ENCODE measurements at places on chromosomes 2 and 18. TPM values are rescaled to one million over a fixed set of nuclear protein-coding genes. Genes with fewer than 3 reads are reported as not detected.

The IGFBP2 gene
- polyA plus RNA-seq, result 369 TPM

The HOXD8 gene
- 122 TPM for polyA plus RNA-seq

The LIPG gene
- polyA plus RNA-seq, result 4.8 TPM

The IL36A gene
- polyA plus RNA-seq, result not detected

The SP140 gene
- polyA plus RNA-seq, result 0.52 TPM

The AQP12A gene
- not detected for polyA plus RNA-seq

The LOXL3 gene
- polyA plus RNA-seq, result 2.4 TPM

DNA sequence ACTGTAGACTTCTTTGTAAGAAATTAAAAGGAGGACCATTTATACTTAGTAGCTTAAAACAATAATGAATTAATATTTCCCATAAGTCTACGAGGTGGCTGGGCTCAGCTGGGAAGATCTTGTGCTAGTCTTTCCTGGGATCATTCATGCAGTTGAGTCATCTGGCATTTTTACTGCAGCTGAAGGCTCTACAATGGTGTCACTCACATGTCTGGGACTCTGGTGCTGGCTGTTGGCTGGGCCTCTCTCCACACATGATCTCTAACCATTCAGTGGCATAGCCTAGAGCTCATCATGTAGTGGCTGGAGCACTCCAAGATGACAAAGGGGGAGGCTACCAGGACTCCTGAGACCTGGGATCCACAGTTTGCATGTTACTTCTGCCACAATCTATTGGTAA is 35.5 kb downstream of the CLASP1 start:
- H3K36me3 ChIP-seq, result no peaks in the 10 kb centered on the region
- no peaks in the 10 kb centered on the region for H3K27me3 ChIP-seq
- peaks cover 5% of the 10 kb centered on the region for H3K4me1 ChIP-seq
- H3K4me3 ChIP-seq, result no peak overlapping the region

DNA sequence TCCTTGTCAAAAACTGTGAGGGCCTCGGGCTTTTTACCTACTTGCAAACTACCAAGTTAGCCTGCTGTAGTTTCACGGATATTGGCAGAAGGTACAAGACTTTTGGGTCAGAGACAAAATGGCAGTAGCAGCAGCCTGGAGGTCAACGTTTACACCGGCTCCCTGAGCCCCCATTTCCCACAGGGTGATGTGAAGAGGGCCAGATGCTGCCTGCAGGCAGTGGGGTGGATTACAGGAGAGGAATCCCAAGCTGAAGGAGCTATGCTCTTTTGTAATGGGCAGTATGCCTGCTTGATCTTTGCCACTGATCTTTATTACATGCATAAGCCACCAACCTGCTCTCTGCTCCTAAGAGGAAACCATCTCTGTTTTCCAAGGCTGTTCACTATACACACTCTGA is 29.5 kb upstream of the SP5 start:
- H3K27me3 ChIP-seq, result no peaks in the 10 kb centered on the region
- H3K4me3 ChIP-seq, result no peak overlapping the region
- H3K4me1 ChIP-seq, result no peaks in the 10 kb centered on the region
- H3K36me3 ChIP-seq, result no peaks in the 10 kb centered on the region
- H3K27ac ChIP-seq, result no peak overlapping the region

- no peak for DNase-seq
- peaks cover 2% of the 10 kb centered on the region for H3K36me3 ChIP-seq
- no peak overlapping the region for H3K27ac ChIP-seq
- no peaks in the 10 kb centered on the region for H3K27me3 ChIP-seq
- H3K4me3 ChIP-seq, result no peak overlapping the region
These were observed 235.9 kb downstream of the EIPR1 start for GRCh38 chr2:3141696-3142095.

- no peaks in the 10 kb centered on the region for H3K36me3 ChIP-seq
- no peak overlapping the region for H3K27ac ChIP-seq
- H3K4me3 ChIP-seq, result no peak overlapping the region
- DNase-seq, result no peak
These were observed 89.2 kb upstream of the FAM117B start for GRCh38 chr2:202545523-202545922.

DNA sequence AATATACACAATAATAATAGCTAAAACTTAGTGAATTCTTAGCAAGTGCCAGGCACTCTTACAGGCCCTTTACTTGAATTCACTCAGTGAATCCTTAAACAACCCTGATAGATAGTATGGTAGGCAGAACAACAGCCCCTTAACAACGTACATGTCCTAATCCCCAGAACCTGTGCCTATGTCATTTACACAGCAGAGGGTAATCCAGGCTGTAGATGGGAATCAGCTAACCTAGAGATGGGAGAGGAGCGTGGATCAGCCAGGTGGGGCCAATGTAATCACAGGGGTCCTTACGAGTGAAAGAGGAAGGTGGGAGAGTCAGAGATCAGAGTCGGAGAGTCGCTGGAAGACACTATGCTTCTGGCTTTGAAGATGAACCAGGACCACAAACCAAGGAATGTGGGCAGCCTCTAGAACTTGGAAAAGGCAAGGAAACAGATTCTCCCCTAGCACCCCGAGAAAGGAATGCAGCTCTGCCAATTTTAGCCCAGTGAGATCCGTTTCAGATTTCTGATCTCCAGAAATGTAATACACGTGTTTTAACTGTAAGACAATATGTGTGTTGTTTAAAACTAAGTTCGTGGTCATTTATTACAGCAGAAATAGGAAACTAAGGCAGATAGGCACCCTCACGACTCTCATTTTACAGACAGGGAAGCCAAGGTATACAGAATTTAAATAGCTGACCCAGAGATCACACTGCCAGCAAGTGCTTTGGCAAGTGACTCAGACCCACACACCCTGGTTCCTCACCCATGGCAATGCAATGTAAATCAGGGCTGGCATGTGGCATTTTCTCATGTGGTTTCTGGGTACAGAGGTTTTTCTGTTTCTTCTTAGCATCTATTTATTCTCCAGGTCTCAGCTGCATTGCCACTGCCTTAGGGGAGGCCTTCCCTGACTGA is 68.9 kb downstream of the DOCK10 start:
- DNase-seq, result no peak
- peak overlapping the region; percentile 66 for H3K27ac ChIP-seq
- peaks cover 5% of the 10 kb centered on the region for H3K4me1 ChIP-seq
- H3K4me3 ChIP-seq, result no peak overlapping the region
- no peaks in the 10 kb centered on the region for H3K36me3 ChIP-seq

GRCh38 chr18:23580677-23581367 is 5.5 kb downstream of the NPC1 start:
- H3K4me3 ChIP-seq, result no peak overlapping the region
- no peak for DNase-seq
- no peak overlapping the region for H3K27ac ChIP-seq
- no peaks in the 10 kb centered on the region for H3K4me1 ChIP-seq

- DNase-seq, result peak; percentile 79
- H3K27ac ChIP-seq, result no peak overlapping the region
- no peaks in the 10 kb centered on the region for H3K4me1 ChIP-seq
- no peak overlapping the region for H3K4me3 ChIP-seq
- H3K36me3 ChIP-seq, result no peaks in the 10 kb centered on the region
These were observed 158.0 kb downstream of the ALK start for GRCh38 chr2:29763371-29763770.

- H3K27ac ChIP-seq, result no peak overlapping the region
- peaks cover 4% of the 10 kb centered on the region for H3K4me1 ChIP-seq
- peak overlapping the region; percentile 40 for H3K4me3 ChIP-seq
These were observed 144.1 kb downstream of the EVA1A start for GRCh38 chr2:75416420-75417342.

DNA sequence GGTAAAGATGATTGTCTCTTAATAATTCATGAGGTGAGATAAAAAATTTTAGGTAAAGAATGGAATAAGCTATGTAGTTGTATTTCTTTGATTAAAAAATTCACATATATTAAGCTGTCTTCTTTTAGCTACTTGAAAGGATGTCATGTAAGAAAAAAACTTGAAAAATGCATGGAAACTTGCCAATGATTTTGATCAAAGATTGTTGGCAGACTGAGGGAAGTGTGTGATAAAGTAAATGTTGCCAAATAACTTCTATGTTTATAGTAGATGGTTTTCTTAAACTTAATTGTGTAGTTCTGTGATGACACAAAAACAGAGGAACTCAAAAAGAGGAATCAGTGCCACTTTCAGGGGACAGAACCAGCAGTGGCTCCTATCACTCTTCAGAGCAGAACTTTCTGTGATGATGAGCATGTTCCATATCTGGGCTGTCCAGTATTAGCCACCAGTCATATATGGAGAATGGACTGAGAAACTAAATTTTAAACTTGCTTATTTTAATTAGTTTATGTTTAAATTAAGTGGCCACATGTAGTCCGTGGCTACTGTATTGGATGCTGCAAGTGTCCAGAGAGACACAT is 51.9 kb upstream of the SLC38A11 start:
- no peaks in the 10 kb centered on the region for H3K36me3 ChIP-seq
- peaks cover 6% of the 10 kb centered on the region for H3K4me1 ChIP-seq
- no peak overlapping the region for H3K4me3 ChIP-seq
- no peak overlapping the region for H3K27ac ChIP-seq

DNA sequence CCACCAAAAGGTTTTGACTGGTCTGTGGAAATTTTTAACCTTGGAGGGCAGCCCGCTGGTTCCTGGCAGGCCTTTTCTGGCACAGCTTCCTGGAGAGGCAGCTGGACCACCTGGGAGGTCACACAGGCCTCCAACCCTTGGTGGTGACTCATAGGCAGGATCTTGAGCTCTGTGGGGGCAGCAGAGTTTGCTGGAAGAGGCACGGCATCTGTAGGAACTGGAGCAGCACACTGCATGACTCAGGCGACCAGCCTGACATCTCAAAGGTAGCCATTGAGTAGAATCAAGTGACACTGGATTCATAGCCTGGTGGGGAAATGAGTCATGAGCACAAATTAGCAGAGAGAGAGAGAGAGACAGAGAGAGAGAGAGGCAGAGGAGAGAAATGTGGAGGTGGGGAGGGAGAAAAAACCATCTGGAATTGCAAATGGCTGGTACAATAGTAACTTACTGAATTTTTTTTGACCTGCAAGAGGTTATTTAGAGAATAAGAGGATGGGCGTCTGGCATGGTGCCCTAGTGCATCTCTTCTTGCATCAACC is 57.4 kb downstream of the TRPM8 start:
- H3K27ac ChIP-seq, result no peak overlapping the region
- no peaks in the 10 kb centered on the region for H3K27me3 ChIP-seq
- H3K4me3 ChIP-seq, result no peak overlapping the region
- no peaks in the 10 kb centered on the region for H3K36me3 ChIP-seq
- peak; percentile 96 for DNase-seq

DNA sequence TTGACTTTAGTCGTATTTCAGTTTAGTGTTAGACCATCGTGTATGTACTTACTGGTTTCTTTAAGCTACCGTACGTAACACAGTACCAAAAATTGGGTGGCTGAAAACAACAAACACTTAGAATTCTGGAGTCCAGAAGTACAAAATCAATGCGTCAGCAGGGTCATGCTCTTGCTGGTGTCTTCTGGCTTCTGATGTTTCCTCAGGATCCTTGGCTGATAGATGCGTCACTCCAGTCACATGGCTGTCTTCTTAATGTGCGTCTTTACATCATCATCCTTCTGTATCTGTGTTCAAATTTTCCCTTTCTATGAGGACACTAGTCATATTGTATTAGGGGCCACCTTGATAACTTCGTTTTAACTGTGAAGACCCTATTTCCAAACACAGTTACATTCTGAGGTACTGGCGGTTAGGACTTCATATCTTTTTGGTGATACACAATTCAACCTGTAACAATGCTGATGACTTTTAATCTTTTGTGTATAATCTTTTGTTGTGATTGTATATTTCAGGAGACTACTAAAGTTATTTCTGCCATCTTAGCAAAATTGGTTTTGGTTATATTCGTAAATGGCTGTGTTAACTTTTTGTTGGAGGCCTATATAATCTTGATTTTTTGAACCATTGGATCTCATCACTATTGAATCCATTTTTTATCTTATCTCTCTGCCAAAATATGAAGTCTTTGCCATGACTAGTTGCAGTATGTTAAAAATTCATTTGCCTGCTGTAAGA is 25.4 kb downstream of the ACTR3 start:
- H3K36me3 ChIP-seq, result peaks cover 7% of the 10 kb centered on the region
- no peaks in the 10 kb centered on the region for H3K4me1 ChIP-seq
- no peak for DNase-seq
